Karpas-422 (cell line): ENCODE measurements at places on chromosomes 11 and 22. TPM values are rescaled to one million over a fixed set of nuclear protein-coding genes. Genes with fewer than 3 reads are reported as not detected.

Gene HTR3A
- total RNA-seq: 242 and 254 TPM in 2 replicates

Gene TRPC6
- total RNA-seq: not detected in 2 replicates

Gene ACCS
- total RNA-seq: 45.9 and 65.3 TPM in 2 replicates

Gene NUDT8
- 10.4 and 35.4 TPM in 2 replicates for total RNA-seq

Gene PGR
- total RNA-seq: not detected in 2 replicates

Gene SLN
- not detected in 2 replicates for total RNA-seq

Gene POU2AF1
- 803 and 894 TPM in 2 replicates for total RNA-seq

Gene OR52M1
- not detected in 2 replicates for total RNA-seq

Gene TMEM138
- 27.2 and 70.3 TPM in 2 replicates for total RNA-seq

Gene PATE4
- total RNA-seq: not detected in 2 replicates

Gene OR56A1
- total RNA-seq: not detected in 2 replicates

Gene APOBEC3B
- total RNA-seq: not detected in 2 replicates

Gene COMMD9
- 23.2 and 31.0 TPM in 2 replicates for total RNA-seq

Gene BACE1
- not detected in 2 replicates for total RNA-seq

Gene RASSF7
- 13.8 and 29.1 TPM in 2 replicates for total RNA-seq

Gene FAM111B
- 10.7 and 19.9 TPM in 2 replicates for total RNA-seq

Gene APOBEC3F
- 0.93 and 2.6 TPM in 2 replicates for total RNA-seq

Gene TMPRSS13
- total RNA-seq: 0.69 and 1.1 TPM in 2 replicates

Gene RCOR2
- 2.1 and 2.4 TPM in 2 replicates for total RNA-seq
